ENCODE measurements at places on chromosomes 13 and 19.

- no peak for DNase-seq
Observed at GRCh38 chr13:106331116-106331515, 204.3 kb downstream of the EFNB2 start.

GRCh38 chr19:31533114-31533513, 183.9 kb upstream of the TSHZ3 start:
- no peak for DNase-seq

DNA sequence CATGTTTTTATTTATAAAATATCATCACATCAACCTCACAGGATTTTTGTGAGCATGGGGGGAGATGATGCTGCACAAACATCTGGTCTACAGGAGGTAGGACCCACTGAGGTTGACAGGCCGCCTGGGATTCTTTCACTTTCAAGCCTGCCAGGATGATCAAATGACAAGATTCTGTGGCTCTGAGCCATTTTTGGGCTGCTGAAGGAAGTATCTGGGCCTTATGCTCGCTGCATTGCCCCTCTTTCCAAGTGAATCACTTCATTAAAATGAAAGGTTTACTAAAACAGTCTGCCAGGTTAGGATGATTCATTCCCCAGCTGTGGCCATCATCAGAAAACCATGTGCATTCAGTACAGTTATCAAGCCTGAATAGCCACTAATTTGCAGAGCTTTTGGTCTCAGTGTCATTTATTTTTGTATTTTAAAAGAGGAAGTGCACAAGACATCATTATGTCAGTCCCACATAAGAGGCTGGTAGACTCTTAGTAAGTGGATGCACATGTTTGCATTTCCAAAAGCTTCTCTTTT, 34.4 kb downstream of the STARD13 start:
- DNase-seq, result no peak

DNA sequence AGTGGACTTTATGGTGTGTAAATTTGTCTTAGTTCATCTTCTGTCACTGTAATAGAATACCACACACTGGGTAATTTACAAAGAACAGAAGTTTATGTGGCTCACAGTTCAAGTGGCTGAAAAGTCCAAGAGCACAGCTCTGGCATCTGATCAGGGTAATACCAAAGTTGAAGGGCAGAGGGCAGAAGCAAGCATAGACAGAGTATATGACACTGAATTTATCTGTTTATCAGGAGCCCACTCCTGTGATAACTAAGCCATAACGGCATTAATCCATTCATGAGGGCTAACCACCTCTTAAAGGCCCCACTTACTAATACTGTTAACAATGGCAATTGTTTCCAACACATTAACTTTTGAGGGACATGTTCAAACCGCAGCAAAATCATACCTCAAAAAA, 4.0 kb upstream of the RFXAP start:
- no peak for DNase-seq
